ENCODE measurements at places on chromosomes 12 and 14. TPM values are rescaled to one million over a fixed set of nuclear protein-coding genes. Genes with fewer than 3 reads are reported as not detected.

KCNC2 gene
- total RNA-seq: not detected

DNA sequence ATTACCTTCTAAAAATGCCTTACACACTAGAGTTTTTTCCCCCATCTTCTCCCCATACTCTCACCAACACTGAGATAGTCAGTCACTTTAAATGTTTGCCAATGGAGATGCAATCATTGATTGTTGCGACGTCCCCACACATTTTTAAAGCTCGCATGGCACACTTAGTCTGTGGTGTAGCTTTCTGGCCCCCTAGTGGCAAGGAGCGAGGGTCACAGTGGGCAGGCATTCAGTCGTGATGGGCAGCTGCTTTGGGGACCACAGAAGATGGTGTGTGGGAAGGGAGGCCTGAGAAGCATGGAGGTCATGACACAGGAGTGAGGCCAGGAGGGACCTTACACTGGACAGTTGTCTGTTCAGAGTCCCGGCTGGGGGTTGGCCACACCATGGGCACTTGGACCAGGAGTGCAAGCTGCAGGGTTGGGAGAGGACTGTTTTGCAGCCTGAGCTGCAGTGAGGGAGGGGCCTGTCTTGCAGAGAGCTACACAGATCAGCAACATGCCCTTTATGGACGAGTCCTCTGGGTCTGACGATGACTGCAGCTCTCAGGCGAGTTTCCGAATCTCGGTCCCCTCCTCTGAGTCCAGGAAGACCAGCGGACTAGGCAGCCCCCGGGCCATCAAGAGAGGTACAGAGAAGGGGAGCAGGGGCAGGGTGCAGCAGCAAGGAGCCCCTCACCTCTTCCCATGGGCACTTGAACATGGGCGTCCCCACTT, 28.6 kb downstream of the PIGH start:
- DNase-seq: peak; percentile 30

DNA sequence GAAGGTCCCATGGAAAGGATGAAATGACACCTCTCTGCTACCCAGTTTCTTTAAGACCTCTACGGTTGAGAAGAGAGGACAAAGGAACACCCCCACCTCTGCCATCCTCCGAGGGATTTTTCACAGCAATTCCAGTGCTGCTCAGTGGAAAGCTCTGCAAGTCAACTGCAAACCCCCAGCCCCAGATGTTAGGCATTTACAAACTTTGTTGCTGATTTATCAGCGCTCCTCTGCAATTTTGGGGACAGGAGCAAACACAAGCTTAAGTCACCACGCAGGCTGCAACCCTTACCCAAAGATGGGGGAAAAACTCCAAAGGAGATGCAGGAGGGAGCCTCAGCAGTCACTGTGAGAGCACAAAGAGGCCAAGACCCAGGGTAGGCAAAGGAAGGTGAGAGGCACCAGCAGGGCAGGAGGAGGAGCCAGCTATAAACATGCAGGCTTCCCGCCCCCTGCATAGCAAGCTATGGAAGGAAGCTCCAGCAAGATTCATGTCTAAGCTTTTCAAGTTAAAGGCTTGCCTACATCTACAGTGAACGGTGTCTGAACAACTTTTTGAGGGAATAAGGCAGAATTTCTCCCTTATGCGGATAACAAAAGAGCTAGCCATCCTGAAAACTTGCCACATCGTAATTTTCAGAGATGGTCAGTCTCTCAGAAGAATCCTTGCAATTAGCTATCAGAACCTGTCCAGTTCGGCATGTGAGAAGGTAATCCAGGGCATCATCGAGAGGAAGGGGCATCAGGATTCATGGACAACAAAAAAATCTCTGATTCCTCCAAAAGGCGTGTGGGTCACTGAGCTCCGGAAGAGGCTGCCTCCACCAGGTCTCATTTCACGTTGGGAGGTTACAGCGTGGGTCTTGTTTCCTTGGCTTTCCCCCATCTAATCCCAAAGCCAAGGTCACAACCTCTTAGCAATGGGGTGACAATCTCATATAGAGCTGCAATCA, 3.9 kb downstream of the CTDSP2 start:
- DNase-seq: no peak

GRCh38 chr14:68819260-68819691, 26.4 kb upstream of the ZFP36L1 start:
- peak; percentile 10 for DNase-seq

DNA sequence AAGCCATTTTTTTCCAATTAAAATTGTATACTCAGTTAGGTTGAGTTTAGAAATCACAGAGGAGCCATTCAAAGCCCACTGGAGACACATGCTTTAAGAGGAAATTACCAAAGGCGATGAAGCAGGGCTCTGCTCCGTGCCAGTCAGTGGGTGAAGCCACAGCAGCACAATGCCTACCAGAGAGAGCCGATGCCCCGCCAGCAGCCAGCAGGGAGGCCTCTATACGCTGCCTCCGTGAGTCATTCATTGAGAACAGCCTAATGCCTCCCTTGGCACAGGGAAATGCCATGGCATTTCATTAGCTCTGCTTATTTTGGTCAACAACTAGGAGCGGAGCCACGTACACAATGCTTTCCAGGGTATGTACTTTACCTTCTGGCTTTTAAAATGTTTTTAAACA, 197.8 kb upstream of the FRMD6 start:
- DNase-seq: peak; percentile 92

- no peak for DNase-seq
Observed at GRCh38 chr14:51821822-51822221, 38.6 kb upstream of the GNG2 start.

- no peak for DNase-seq
Observed at GRCh38 chr12:128445415-128446127, 178.6 kb downstream of the TMEM132C start.

KLRC3 gene
- not detected for total RNA-seq

GRCh38 chr14:51207621-51208020, 32.4 kb upstream of the TMX1 start:
- DNase-seq: no peak

DNA sequence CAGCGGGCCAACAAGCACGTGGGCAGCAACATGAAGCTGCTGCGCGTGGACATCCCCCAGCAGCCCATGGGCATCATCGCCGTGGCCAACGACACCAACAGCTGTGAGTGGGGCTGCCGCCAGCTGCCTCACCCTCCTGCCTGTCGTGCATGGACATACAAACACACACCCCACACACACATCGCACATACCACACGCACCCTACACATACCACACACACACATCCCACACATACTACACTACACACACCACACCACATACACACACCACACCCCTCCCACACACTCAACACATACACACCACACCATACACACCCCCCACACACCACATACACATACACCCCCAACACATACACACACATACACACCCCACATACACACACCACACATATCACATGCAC, 25.2 kb upstream of the NXPH4 start:
- DNase-seq: peak; percentile 22

DNA sequence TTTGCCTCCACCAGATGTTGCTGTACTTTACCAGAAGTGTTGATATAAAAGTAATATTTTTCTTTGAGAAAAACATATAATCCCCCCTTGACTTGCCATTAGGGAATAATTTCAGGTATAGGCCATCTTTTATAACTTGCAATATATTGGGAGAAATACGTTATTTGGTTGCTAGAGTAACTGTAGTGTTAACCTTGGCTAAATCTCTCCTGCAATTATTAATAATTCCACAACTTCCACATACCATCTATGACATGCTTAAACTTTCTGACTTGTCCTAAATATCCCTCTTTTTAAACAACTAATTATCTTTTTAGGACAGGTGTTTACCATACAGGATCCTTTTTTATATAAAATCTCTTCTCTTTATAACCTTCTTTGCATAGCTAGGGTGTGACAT, 1048.2 kb downstream of the SLC16A7 start:
- DNase-seq: no peak

- DNase-seq: no peak
Observed at GRCh38 chr12:33718631-33719030, 279.0 kb upstream of the SYT10 start.

FBLN5 gene
- 0.16 TPM for total RNA-seq

GRCh38 chr12:50325890-50326391, 42.6 kb upstream of the LIMA1 start:
- DNase-seq: no peak

DNA sequence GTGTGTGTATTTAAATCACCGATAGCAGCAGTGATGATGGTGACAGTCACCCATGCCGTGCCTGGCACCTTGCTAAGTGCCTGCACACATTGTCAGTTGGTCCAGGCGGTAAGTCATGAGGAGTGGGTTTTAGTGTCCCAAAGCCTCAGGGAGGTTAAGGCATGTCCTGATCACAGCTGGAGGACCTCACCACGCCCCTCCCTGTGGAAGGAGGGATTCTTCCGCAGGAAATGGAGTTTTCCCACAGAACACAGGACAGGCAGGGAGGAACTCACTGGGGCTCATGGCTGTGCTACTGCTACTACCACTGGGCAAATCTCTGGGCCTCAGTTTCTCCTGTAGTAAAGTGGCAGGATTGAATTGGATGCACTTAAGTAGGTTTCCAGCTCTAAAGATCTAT, 142.3 kb downstream of the CACNA1C start:
- DNase-seq: no peak

- no peak for DNase-seq
Observed at GRCh38 chr12:120101182-120101581, 15.4 kb downstream of the RAB35 start.

DNA sequence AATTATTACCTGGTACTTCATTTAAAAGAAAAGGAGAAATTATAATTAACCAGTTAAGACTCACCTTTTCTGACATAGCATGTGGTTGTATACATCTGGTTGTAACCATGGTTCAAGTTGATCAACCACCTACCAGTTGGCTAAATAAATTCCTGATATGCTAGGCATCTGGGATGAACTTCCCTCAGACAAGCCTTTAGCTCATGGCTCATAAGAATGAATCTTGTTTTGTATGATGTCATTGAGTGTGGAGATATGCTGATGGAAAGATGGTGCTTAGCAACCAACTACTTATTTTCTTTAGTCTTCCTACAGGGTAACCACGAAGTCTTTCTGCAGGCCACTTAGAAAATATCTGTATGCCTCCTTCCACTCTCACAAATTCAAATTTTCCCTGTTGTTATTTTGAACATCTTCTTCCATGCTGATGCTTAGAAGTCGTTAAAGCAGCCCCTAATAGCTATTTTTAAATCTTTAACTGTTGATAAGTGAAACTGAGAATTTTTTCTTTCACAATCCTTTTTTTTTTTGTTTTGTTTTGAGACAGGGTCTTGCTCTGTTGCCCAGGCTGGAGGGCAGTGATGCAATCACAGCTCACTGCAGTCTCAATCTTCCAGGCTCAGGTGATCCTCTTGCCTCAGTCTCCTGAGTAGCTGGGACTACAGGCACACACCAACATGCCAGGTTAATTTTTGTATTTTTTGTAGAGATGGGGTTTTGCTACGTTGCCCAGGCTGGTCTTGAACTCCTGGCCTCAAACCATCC, 51.9 kb upstream of the PTHLH start:
- no peak for DNase-seq

- DNase-seq: no peak
Observed at GRCh38 chr12:3195337-3195736, 118.2 kb downstream of the TSPAN9 start.

OTX2 gene
- not detected for total RNA-seq

REM2 gene
- total RNA-seq: not detected

FAM222A gene
- 1.8 TPM for total RNA-seq

C12orf56 gene
- total RNA-seq: not detected

DNA sequence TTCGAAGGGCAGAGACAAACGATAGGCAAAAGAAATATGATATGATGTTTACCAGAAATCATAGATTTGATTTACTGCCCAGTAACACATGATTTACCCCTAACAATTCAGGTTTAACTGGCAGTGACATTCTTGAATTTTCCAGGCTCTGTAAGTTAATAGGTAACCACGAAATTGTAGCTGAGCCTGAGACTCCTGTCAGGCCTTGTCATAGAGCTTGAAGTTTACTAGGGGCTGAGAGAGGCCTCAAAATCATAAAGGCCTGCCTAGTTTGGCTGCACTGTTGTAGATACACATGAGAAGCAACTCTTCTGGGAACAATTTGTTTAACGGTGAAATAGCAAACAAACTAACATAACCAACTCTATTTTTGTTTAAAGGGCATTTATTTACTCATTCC, 3.3 kb downstream of the ERP27 start:
- no peak for DNase-seq

DNA sequence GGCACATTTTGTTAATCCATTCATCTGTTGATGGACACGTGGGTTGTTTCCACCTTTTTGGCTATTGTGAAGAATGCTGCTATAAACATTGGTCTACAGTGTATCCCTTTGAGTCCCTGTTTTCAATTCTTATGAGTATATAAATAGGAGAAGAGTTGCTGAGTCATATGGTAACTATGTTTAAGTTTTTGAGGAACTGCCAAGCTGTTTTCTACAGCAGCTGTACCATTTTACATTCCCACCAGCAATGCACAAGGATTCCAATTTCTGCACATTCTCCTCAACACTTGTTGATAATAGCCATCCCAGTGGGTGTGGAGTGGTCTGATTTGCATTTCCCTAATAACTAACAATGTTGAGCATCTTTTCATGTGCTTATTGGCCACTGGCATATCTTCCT, 6.9 kb upstream of the SVOP start:
- DNase-seq: no peak

A2ML1 gene
- not detected for total RNA-seq

NRL gene
- 1.9 TPM for total RNA-seq

DNA sequence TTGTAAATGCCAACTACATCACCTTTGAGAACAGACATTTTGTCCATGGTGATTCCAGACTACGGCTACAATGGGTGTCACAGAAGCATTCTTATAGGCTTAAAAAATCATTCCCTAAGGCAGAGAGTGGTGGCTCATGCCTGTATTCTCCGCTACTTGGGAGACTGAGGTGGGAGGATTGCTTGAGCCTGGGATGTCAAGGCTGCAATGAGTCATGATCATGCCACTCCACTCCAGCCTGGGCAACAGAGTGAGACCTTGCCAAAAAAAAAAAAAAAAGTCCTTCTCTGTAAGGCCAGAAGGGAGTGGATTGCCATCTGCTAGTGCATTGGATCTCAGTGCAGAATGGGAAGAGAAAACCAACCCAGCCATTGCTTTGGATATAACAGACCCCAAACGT, 522.5 kb downstream of the VRK1 start:
- DNase-seq: peak; percentile 26

- no peak for DNase-seq
Observed at GRCh38 chr12:102026728-102027127, 35.1 kb downstream of the WASHC3 start.

DNA sequence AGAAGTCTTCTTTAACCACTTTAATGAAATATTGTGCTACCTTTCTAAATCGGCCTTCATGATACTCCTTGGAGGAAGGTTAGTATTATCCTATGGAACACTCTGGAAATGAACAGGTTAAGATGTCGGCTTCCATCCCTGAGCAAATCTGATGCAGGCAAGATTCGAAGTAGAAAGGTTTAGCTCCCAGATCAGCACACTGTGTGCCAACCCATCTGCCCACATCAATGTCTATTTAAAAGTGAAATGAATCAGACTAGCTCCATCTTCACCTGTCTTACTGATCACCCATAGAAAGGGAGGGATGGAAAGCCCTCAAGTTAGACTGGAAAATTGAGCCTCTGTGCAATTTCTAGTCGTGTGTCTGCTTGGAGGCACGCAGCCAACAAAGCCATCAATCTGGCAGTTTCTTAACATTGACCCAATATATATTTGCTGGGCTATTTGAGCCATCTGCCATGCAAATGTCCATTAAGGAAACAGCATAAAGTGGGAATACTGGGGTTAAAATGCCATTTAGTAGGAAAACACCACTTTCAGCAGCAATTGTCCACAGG, 506.1 kb downstream of the RMST start:
- no peak for DNase-seq

HOXC12 gene
- 1.9 TPM for total RNA-seq

Data from MG63 (cell line).